ENCODE measurements at places on chromosomes 2 and 18. TPM values are rescaled to one million over a fixed set of nuclear protein-coding genes. Genes with fewer than 3 reads are reported as not detected.

- no peak overlapping the region for H3K4me3 ChIP-seq
- H3K4me1 ChIP-seq = peaks cover 5% of the 10 kb centered on the region
- no peaks in the 10 kb centered on the region for H3K36me3 ChIP-seq
- no peak for DNase-seq
- H3K27me3 ChIP-seq = peaks cover 3% of the 10 kb centered on the region
Observed at GRCh38 chr2:215835657-215836056, 177.7 kb downstream of the MREG start.

GRCh38 chr2:188050726-188051125 is 240.9 kb upstream of the GULP1 start:
- H3K4me3 ChIP-seq = no peak overlapping the region
- no peaks in the 10 kb centered on the region for H3K4me1 ChIP-seq
- H3K36me3 ChIP-seq = no peaks in the 10 kb centered on the region

- H3K36me3 ChIP-seq = no peaks in the 10 kb centered on the region
- no peak overlapping the region for H3K27ac ChIP-seq
- no peak for DNase-seq
- no peaks in the 10 kb centered on the region for H3K4me1 ChIP-seq
Observed at GRCh38 chr2:71042287-71042686, 26.2 kb upstream of the NAGK start.

DNA sequence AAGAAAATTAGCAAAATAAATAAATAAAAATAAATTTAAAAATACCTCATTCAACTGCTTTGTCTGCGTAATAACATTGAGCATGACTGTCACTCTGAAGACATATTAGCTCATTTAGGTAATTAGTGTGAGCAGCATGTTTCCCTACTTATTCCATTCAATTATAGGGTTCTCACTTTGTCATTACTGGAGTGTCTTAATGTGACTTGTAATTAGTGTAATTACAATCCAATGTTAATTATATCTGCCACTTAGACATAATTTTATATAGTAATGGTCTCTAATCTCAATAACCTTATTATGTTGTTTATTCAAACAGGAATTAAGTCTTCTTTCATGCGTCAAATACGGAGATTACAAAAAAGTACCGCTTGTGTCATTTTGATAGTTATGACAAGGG is 893.9 kb upstream of the ACVR2A start:
- no peaks in the 10 kb centered on the region for H3K36me3 ChIP-seq
- DNase-seq = no peak
- H3K4me1 ChIP-seq = no peaks in the 10 kb centered on the region
- H3K27ac ChIP-seq = no peak overlapping the region

- H3K27me3 ChIP-seq = peaks cover 14% of the 10 kb centered on the region
- no peak overlapping the region for H3K27ac ChIP-seq
- DNase-seq = no peak
- no peak overlapping the region for H3K4me3 ChIP-seq
- no peaks in the 10 kb centered on the region for H3K36me3 ChIP-seq
- no peaks in the 10 kb centered on the region for H3K4me1 ChIP-seq
Observed at GRCh38 chr2:133266041-133266925, 302.0 kb downstream of the NCKAP5 start.

- H3K36me3 ChIP-seq = no peaks in the 10 kb centered on the region
- DNase-seq = no peak
- no peak overlapping the region for H3K4me3 ChIP-seq
- H3K27ac ChIP-seq = no peak overlapping the region
Observed at GRCh38 chr2:129478902-129479517, 500.5 kb upstream of the RAB6C start.

DNA sequence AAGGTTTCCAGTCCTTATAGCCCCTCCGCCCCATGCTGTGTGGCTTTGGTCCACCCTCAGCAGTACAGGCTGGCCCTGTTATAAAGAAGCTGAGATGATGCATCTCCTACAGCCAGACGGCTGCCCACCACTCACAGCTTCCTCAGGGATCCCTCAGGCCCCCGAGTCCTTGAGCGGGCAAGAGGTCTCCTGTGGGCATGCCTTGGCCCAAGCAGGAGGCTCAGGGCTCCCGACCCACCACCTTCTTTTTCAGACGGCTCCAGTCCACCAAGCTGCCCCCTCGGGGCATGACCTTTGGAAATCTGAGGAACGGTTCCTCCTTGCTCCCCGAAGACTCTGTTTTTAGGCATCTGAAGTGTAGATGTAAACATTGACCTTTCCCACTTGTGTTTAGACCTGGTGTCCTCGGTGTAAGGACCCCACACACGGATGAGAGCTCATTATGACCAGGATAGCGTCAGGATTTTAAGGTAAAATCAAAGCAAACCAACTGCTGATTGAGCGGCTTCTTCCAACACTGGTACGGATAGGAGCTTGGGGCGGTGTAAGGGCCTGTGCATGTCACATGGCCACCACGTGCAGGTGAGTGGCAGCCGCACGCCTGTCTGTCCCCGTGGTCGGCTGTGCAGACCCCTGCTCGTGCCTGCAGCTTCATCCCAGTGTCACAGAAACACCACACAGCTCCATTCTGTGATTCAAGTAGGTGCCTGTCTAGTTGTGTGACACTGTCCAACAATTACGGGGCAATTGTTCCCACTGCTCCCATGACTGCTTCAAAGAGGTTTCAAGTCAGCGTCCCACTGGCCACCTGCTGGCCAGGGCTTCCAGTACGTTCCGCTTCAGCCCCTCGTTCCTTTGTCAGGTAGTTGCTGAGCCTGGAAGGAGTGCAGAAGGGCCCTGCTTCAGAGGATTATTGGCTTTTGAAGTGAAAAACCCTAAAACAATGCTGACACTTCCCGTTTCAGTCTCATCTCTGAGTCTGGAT is 74.7 kb downstream of the NDUFA10 start:
- H3K27me3 ChIP-seq = no peaks in the 10 kb centered on the region
- H3K4me3 ChIP-seq = no peak overlapping the region
- H3K36me3 ChIP-seq = peaks cover 4% of the 10 kb centered on the region

GRCh38 chr18:61333746-61334490 is 688 bp downstream of the CDH20 start:
- H3K4me1 ChIP-seq = no peaks in the 10 kb centered on the region
- peaks cover 11% of the 10 kb centered on the region for H3K27me3 ChIP-seq
- H3K4me3 ChIP-seq = no peak overlapping the region

DNA sequence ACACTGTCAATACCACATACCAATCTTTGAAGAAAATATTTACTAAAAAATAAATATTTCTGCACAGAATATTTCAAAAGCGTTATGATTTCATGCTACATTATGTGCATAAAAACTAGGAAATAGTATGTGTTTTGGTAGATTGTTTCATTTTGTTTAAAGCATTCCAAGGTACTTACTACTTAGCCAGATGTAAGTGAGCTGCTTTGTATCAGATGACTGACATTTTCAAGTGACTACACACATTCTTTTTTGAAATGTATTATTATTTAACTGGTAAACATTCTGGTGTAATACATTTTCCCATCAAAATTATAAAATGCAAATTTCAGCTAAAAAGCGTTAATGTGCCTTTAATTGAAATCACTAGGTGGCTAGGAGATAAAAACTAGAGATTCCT is 21.5 kb downstream of the GCA start:
- H3K4me3 ChIP-seq = no peak overlapping the region
- no peaks in the 10 kb centered on the region for H3K4me1 ChIP-seq
- no peak overlapping the region for H3K27ac ChIP-seq
- no peaks in the 10 kb centered on the region for H3K27me3 ChIP-seq
- no peak for DNase-seq
- H3K36me3 ChIP-seq = no peaks in the 10 kb centered on the region

DNA sequence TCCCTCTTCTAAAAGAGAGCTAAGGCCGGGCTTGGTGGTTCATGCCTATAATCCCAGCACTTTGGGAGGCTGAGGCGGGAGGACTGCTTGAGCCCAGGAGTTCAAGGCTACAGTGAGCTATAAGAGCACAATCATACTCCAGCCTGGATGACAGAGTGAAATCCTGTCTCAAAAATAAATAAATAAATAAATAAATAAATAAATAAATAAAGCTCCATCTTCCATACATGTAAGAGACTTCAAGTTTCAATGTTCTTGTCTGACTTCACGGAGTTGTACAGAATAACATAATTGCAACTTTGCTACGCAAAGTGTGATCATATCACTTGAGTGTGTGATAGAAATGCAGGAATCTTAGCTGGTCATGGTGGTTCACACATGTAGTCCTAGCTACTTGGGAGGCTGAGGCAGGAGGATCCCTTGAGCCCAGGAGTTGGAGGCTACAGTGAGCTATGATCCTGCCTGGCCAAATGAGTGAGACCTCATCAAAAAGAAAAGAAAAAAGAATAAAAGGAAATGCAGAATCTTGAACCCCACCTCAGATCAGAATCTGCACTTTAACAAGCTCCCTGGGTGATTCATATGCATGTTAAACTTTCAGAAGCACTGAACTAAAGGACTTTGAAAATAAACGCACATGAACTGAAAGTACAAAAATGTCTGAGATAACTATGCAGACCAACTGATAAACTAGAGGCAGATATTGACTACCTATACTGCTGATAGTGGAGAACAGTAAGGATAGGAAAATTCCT is 123.7 kb upstream of the SP3 start:
- DNase-seq = no peak
- no peak overlapping the region for H3K4me3 ChIP-seq
- no peaks in the 10 kb centered on the region for H3K4me1 ChIP-seq

- H3K4me1 ChIP-seq = no peaks in the 10 kb centered on the region
- peaks cover 3% of the 10 kb centered on the region for H3K27me3 ChIP-seq
Observed at GRCh38 chr2:213932-214693, 49.7 kb downstream of the SH3YL1 start.

GRCh38 chr18:23828426-23828825 is 139.2 kb downstream of the LAMA3 start:
- peaks cover 33% of the 10 kb centered on the region for H3K4me1 ChIP-seq
- peak overlapping the region; percentile 15 for H3K27ac ChIP-seq
- no peak overlapping the region for H3K4me3 ChIP-seq
- peaks cover under 1% of the 10 kb centered on the region for H3K27me3 ChIP-seq
- peak; percentile 59 for DNase-seq

GRCh38 chr2:232876161-232876977 is 6.3 kb downstream of the SNORC start:
- peaks cover 19% of the 10 kb centered on the region for H3K27me3 ChIP-seq
- H3K36me3 ChIP-seq = no peaks in the 10 kb centered on the region
- H3K4me1 ChIP-seq = peaks cover 5% of the 10 kb centered on the region
- DNase-seq = peak; percentile 41

DNA sequence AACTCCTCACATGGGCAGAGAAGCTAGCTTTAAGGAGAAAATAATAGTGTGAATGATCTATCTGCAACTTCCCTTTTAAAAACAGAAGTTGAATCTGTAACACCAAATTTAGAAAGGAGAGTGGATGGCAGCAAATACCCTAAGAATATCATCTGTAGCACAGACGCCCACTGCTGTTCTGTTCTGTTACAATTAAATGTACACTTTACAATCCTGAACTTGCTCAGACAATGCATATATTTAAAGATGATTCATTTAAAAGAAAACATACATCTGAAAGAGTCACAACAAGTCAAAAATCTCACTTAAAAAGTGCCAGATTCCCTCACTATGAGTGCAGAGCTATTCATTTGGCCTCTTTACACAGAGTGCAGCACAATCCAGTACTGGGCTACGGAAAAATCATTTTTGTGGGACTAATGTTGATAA is 8.0 kb upstream of the SERTAD2 start:
- H3K27me3 ChIP-seq = no peaks in the 10 kb centered on the region
- H3K27ac ChIP-seq = no peak overlapping the region
- DNase-seq = no peak
- peaks cover 30% of the 10 kb centered on the region for H3K4me1 ChIP-seq
- no peaks in the 10 kb centered on the region for H3K36me3 ChIP-seq
- no peak overlapping the region for H3K4me3 ChIP-seq

DNA sequence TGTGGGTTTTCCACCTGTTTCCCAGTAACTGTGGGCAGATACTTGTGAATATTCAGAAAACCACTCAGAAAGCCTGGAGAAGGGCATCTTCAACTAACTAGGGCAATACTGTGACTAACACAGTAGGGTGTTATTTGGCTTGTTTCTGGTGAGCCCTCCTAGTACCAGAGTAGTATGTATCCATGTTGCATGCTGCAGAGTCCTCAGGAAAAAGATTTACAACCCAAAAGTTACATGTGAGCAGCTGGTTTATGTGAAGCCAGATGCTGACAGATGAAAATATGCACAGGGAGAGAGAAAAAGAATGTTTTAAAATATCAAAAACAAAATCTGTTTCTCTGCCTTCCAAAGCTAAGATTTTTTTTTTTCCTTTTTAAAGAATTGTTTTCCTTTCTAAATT is 333.2 kb upstream of the UBE2E3 start:
- no peaks in the 10 kb centered on the region for H3K4me1 ChIP-seq
- peaks cover 3% of the 10 kb centered on the region for H3K27me3 ChIP-seq
- H3K36me3 ChIP-seq = no peaks in the 10 kb centered on the region
- no peak overlapping the region for H3K27ac ChIP-seq
- no peak for DNase-seq
- H3K4me3 ChIP-seq = no peak overlapping the region

GRCh38 chr2:70098032-70098431 is 10.8 kb downstream of the PCBP1 start:
- no peaks in the 10 kb centered on the region for H3K27me3 ChIP-seq
- H3K36me3 ChIP-seq = no peaks in the 10 kb centered on the region
- H3K4me3 ChIP-seq = no peak overlapping the region
- peak overlapping the region; percentile 6 for H3K27ac ChIP-seq

- H3K4me3 ChIP-seq = no peak overlapping the region
- DNase-seq = no peak
Observed at GRCh38 chr18:43826215-43826614, 548.9 kb upstream of the SYT4 start.

- no peak overlapping the region for H3K4me3 ChIP-seq
- DNase-seq = no peak
- H3K27me3 ChIP-seq = no peaks in the 10 kb centered on the region
- no peak overlapping the region for H3K27ac ChIP-seq
- peaks cover 3% of the 10 kb centered on the region for H3K36me3 ChIP-seq
Observed at GRCh38 chr2:97931858-97932225, 63.9 kb downstream of the TMEM131 start.

DNA sequence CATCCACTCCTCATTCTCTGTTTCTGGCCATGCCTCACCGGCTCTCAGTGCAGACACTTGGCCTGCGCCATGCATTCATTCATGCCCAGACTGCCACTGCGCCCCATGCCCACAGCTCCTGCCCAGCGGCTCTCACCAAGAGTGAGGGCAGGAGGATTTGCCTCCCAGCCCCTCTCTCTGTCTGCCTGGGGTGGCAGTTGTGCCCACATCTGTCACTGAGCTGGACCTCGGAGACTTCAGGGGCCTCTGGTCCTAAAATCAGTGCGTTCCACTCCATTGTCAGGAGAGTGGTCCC is 75.1 kb downstream of the CIB4 start:
- peaks cover 48% of the 10 kb centered on the region for H3K27me3 ChIP-seq
- H3K36me3 ChIP-seq = no peaks in the 10 kb centered on the region
- H3K4me1 ChIP-seq = peaks cover 2% of the 10 kb centered on the region
- no peak for DNase-seq
- no peak overlapping the region for H3K27ac ChIP-seq

The MARCHF4 gene
- not detected for total RNA-seq

The EPC2 gene
- total RNA-seq = 16.9 TPM

The GPR45 gene
- not detected for total RNA-seq

The ANO7 gene
- total RNA-seq = 1.4 TPM

The EVA1A gene
- total RNA-seq = not detected

The SERPINB11 gene
- total RNA-seq = not detected
